Vein endothelial cell (primary cell): ENCODE measurements at places on chromosomes 16 and 17. TPM values are rescaled to one million over a fixed set of nuclear protein-coding genes. Genes with fewer than 3 reads are reported as not detected.

RPS2 gene
- 2,303 and 3,069 TPM in 2 replicates for total RNA-seq

KRT33B gene
- total RNA-seq = not detected in 2 replicates

KRT14 gene
- not detected in 2 replicates for total RNA-seq

GRAP gene
- 39.5 and 85.6 TPM in 2 replicates for total RNA-seq

KRTAP17-1 gene
- total RNA-seq = not detected in 2 replicates

KPNB1 gene
- 380 and 475 TPM in 2 replicates for total RNA-seq

ZNF200 gene
- total RNA-seq = 12.7 and 13.5 TPM in 2 replicates

DNAH2 gene
- total RNA-seq = under 0.01 and 0.10 TPM in 2 replicates

NPIPA2 gene
- 0.29 TPM in 1 of 2 replicates, not detected in the other for total RNA-seq

QPRT gene
- total RNA-seq = 0.10 TPM in 1 of 2 replicates, not detected in the other

UMOD gene
- total RNA-seq = not detected in 2 replicates

KCNJ18 gene
- total RNA-seq = not detected in 2 replicates

FNDC8 gene
- total RNA-seq = not detected in 2 replicates

NOXO1 gene
- 0.33 TPM in 1 of 2 replicates, not detected in the other for total RNA-seq

KRT222 gene
- total RNA-seq = not detected in 2 replicates
